ENCODE measurements at places on chromosomes 1 and 21.

DNA sequence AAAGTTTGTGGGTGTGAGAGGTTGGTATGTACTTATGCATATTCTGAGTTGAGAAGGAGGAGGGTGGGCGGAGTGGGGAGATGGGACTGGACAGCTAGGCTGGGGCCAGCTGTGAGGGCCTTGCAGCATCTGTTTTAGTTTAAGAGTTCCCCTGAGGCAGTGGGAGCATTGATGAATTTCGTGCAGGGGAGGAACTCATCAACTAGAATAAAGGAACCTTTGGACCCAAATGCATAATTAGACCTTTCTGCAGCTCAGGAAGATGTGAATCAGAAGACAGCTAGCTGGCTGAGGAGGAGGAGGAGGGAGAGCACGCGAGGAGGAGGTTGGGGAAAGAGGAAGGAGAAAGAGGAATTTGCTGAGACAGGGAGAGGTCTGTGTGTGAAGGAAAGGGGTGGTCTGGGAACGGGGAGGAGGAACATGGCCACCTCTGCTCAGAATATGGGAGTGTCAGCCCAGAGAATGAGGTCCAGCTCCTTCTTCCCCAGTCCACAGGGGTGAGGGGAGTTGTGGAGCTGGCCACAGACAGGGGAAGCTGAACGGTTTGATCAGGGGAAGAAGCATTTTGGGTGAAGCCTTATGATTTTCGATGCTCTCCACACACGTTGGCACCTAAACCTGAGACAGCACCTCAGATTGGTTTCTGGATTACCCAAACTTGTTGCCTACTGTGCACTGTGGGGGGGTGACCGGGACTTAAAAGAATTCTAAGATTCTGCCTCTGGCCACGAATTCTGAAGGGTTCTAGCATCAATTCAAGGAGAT is 27.7 kb downstream of the MYOG start:
- DNase-seq, result no peak

GRCh38 chr1:228736844-228737445 is 1.7 kb downstream of the RHOU start:
- no peak for DNase-seq

DNA sequence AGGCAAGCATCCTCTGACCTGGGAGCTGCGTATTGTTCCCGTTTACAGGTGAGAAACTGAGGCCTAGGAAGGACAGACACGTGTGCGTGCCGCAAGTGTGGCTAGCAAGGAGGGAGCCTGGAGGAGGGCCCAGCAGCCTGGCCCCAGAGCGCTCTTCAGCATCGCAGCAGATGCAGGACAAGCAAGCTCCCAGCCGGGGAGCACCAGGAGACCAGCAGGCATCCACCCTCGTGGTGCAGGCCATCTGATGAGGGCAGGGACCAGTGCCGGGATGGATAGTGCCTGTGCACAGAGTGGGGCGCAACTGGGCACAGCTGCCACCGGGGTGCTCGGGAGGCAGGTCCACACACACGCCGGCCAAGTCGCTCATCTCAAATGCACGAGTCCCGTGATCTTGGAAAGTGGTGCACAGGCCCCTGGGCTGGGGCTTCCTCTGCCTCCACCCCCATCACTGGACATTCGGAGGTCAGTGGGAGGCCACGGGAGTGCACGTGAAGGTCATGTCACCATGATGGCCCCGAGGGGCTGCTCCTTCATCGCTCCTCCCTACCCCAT is 55.1 kb downstream of the COL18A1 start:
- no peak for DNase-seq

GRCh38 chr21:39137248-39138178 is 45.7 kb downstream of the PSMG1 start:
- no peak for DNase-seq

DNA sequence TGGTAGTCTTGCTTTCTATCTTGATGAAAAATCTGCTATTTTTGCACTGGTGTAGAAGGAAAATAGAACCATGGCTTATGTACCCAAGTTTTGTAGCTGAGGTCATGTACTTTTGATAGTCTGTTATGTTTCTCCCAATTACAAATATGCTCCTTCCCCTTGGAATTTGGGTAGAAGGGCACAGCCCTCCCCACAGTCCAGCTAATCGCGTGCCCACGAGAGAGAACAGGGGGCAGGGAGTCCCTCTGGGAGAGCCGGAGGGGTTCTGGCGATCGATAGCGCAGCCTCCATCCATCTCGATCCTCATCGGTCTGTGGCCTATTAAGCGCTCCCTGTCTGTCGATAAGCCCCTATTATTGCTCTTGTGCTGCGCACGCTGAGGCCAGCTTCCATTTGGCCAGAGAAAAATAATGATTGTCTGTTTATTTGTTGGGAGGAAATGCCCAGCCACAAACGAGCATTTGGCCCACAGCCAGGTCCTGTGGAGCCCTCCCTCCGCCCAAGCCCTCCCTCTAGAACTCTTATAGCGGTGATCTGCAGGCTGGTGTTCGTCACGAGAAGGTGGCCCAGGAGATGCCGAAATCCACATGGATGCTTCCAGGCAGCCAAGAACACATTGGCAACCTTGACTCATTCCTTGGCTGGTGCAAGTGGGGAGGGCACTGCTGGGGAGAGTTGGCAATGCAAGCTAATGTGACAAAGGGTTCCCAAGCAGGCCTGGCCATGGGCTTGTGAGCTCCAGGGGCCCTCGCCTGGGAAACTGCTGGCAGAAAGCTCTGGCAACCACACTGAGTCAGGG is 134.7 kb upstream of the TNR start:
- no peak for DNase-seq

DNA sequence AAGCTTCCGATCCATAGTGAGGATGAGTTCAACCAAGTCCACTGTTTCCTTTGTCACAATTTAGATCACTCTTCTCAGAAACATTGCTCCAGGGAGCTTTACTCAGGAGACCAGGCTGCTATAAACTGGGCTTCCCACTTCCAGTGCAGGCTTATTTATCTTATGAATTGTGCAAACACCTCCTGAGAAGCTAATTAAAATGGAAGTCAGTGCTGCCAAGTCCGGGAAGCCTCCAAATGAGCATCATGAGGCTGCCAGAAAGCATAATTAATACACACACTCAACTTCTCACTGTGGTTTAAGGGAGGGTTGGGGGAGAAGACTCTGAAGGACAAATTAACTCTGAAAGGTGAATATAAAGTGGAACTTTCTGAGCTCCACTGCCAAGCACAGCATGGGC is 145.0 kb upstream of the SGIP1 start:
- DNase-seq, result no peak
